ENCODE measurements at places on chromosomes 1 and 21. TPM values are rescaled to one million over a fixed set of nuclear protein-coding genes. Genes with fewer than 3 reads are reported as not detected.

The GUCA2B gene
- not detected for polyA plus RNA-seq

The CLDN17 gene
- not detected for polyA plus RNA-seq

DNA sequence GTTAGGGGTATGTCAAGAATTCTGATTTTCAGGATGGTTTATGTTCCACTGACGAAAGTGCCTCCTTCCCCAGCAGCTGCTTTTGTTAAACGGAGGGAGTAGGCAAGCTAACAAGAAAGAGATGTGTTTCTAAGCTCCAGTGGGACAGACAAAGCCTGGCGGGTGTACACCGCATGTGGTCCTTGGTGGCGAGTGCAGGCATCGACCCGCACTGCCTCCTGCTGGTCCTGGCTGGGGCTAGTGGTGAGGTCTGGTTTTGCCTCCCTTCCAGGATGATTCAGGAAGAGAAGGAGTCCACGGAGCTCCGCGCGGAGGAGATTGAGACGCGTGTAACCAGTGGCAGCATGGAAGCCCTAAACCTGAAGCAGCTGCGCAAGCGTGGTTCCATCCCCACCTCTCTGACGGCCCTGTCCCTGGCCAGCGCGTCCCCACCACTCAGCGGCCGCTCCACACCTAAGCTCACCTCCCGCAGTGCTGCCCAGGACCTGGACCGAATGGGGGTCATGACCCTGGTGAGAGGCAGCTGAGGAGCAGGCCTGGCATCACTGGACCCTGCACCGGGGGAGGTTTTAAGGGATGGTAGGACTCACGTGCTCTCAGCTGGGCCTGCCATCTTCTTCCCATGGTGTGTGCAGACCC, 29.0 kb downstream of the PPFIA4 start:
- H3K27ac ChIP-seq: no peak overlapping the region
- DNase-seq: no peak
- H3K4me1 ChIP-seq: no peaks in the 10 kb centered on the region
- no peak overlapping the region for H3K4me3 ChIP-seq
- no peaks in the 10 kb centered on the region for H3K27me3 ChIP-seq
- no peaks in the 10 kb centered on the region for H3K36me3 ChIP-seq

The TNNT2 gene
- 0.57 TPM for polyA plus RNA-seq

The OR2T35 gene
- not detected for polyA plus RNA-seq

DNA sequence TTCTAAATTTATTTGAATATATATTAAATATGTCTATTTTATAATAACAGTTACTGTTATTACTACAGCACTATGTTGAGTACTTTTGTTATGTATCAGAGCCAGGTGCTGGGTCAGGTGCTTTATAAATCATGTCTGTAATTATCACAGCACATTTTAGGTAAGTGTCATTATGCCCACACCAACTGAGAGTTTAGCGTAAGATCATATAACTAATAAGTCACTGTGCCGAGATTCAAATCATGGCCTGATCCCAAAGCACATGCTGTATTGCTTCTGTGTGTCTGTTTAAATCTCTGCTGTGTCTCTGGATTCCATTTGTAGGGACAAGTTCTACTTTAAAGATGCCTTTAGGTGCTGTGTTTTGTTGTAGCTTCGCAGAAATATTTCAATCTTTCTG, 1.9 kb downstream of the GPSM2 start:
- H3K27me3 ChIP-seq: no peaks in the 10 kb centered on the region
- DNase-seq: peak; percentile 17
- no peak overlapping the region for H3K27ac ChIP-seq
- no peak overlapping the region for H3K4me3 ChIP-seq
